Activated T-helper 1 cell treated with anti-CD3 and anti-CD28 coated beads, Interleukin-12 subunit alpha, Interleukin-12 subunit beta, Interleukin-2, Interleukin-4 antibody, amounts not matched to agents 30 ng/mL and 10 ng/mL and 1 ng/mL, durations not matched to agents 14 hours and 24 hours and 36 hours (primary cell): ENCODE measurements at places on chromosomes 1 and 21. TPM values are rescaled to one million over a fixed set of nuclear protein-coding genes. Genes with fewer than 3 reads are reported as not detected.
A peak's percentile ranks its signal among the peaks of the same experiment; 100 is the strongest.

DNA sequence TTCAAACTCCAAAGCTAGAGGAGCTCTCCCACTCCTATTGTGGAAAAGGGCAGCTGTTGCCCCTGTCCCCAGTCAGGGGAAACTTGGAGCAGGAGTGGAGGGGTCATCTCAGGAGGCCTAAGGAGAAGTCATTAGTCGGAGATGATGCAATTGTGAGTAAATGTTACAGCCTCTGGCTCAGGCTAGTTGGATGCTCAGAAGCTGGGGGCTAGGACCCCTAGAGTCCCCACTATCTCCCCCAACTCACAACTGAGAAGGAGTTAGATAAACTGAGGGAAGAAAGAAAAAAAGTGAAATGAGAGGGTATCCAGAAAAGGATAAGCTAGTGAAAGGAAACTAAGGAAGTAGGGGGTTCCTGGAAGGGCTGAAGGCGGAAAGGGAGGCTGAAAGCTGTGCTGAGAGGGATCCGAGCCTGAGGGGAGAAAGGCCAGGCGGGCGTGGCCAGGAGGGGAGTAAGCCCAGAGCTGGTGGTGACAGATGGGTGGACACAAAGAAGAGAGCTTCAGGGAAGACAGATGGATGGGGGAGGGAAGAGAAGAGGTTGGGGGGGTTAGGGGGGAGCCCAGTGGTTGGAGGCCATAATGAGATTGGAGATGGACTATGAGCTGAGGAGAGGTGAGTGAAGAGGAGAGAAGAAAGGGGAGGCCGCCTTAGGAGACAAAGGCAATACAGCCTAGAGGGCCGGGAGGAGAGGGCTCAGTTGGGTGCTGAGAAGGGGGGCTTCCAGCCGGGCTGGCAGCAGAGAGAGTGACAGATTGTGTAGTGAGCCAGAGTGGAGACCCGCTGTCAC lies 4.5 kb upstream of the NHLH1 start:
- peaks cover 22% of the 10 kb centered on the region for H3K36me3 ChIP-seq
- peak overlapping the region; percentile 24 for H3K27ac ChIP-seq
- no peaks in the 10 kb centered on the region for H3K27me3 ChIP-seq
- H3K4me3 ChIP-seq, result no peak overlapping the region

GRCh38 chr1:227883641-227884301 lies 64.0 kb downstream of the WNT9A start:
- H3K27ac ChIP-seq, result no peak overlapping the region
- no peak overlapping the region for H3K4me3 ChIP-seq
- H3K4me1 ChIP-seq, result peaks cover 6% of the 10 kb centered on the region
- H3K27me3 ChIP-seq, result peaks cover 9% of the 10 kb centered on the region

The PTPN22 gene
- total RNA-seq, result 66.2 and 66.7 TPM in 2 replicates

The BNIPL gene
- 0.70 and 0.73 TPM in 2 replicates for total RNA-seq

The NOTCH2 gene
- total RNA-seq, result 110 and 111 TPM in 2 replicates
